Esophagus mucosa (tissue), 1 donor: ENCODE measurements at places on chromosomes 3 and 15. TPM values are rescaled to one million over a fixed set of nuclear protein-coding genes. Genes with fewer than 3 reads are reported as not detected.
A peak's percentile ranks its signal among the peaks of the same experiment; 100 is the strongest.

GRCh38 chr3:25547943-25548674 is 116.6 kb downstream of the TOP2B start:
- ATAC-seq = no peak

DNA sequence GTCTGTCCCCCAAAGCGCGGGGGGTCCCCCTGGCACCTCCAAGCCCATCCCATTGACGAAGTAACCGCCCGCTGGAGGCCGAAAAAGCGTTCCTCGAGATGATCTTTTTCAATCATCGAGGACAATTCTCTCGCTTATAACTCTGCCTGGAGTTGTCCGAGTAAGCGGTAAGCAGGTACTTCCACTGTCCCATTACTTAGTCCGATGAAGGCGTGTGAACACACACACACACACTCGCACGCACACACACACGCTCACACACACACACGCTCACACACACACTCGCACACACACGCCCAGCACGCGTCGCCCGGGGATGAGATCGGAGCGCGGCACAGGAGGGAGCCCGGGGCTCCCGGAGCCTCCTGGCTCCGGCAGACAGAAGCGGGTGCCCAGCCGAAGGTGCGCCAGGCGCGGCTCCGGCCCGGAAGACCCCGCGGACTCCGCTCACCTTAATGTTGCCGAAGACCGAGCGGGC is 430 bp downstream of the SLCO2A1 start:
- peak; percentile 54 for ATAC-seq

The CHST14 gene
- total RNA-seq = 4.0 TPM

- ATAC-seq = peak; percentile 66
Observed at GRCh38 chr3:49689046-49689907, at the start of the genes MST1 and RNF123. Gene MST1 (minus strand): TSS chr3:49689474. CDS start chr3:49688691, 783 bp downstream. Gene RNF123 (plus strand): TSS chr3:49689557. CDS start chr3:49691166, 1,609 bp downstream.

The MYD88 gene
- total RNA-seq = 41.5 TPM

DNA sequence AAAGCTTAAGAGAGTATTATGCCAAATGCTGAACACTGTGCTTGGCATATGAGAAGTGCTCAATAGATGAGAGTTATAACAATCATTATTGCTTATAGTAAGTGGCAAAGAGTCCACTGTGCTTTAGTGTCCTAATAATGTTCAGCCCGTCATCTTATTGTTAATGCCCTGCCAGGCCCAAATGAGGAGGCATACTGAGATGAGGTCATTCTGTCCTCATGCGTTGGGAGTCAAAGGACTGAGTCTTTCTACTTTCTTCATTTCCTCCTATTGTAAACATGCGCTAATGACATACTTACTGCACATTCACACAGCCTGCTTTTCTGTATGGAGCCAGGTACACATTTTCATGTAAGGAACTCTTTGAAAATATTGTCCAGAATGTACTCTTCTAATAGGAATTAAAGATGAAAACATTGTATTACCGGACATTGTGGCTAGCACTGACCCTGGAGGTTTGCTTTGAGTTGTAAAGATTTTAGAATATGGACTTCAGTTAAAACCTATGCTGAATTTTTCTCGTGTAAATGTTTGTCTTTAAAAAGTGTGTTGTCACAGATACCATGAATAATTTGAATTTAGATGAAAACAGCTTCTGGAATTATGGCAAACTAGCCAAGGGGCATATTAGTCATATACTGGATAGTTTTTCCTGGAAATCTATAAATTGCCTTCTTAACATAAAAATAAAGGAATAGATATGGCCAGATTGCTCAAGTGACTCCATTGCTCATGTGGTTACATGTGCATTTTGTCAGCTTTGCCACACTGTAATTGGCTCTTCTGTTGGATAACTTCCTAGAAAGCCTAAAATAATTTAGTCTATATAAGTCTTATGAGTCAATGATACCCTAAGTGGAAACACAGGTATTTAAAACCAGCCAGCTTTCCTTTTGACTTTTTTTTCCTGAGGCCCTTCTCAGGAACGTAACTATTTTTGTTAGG is 38.3 kb downstream of the KBTBD12 start:
- peak; percentile 68 for ATAC-seq

DNA sequence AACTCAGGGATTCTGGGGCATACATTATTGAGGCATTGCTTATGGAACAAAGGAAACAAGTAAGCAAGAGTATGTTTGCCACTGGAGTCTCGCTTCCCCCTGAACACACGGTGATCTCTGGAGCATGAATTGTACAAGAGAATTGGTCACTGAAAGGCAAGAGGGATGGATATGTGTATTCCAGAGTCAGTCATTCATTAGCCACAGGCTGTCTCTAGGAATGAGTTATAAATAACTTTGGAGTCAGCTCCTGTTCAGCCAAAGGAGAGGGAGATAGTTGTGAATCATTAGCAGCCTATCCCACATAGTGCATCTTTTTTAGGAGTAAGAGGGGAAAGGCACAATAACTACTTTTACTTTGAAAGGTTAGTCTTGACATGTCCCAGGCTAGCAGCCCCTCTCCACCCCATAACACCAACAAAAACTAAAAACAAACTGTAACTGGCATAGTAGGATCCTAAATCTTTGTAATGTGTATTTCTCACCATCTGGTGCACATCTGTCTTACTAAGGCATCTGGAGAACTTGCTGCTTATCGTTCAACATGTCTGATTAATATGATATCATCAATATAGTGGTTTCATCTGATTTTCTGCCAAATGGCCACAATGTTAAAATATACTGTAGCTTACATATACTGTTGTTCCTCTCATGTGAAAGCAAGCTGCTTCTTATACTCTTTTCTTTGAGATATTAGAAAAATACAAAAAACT is 462.2 kb downstream of the GRM7 start:
- no peak for ATAC-seq

- no peak for ATAC-seq
Observed at GRCh38 chr15:71187078-71187477, 71.8 kb downstream of the THSD4 start.

- no peak for ATAC-seq
Observed at GRCh38 chr3:15514663-15515340, 6.7 kb downstream of the COLQ start.

- no peak for ATAC-seq
Observed at GRCh38 chr15:41666353-41666920, 6.2 kb downstream of the MGA start.

DNA sequence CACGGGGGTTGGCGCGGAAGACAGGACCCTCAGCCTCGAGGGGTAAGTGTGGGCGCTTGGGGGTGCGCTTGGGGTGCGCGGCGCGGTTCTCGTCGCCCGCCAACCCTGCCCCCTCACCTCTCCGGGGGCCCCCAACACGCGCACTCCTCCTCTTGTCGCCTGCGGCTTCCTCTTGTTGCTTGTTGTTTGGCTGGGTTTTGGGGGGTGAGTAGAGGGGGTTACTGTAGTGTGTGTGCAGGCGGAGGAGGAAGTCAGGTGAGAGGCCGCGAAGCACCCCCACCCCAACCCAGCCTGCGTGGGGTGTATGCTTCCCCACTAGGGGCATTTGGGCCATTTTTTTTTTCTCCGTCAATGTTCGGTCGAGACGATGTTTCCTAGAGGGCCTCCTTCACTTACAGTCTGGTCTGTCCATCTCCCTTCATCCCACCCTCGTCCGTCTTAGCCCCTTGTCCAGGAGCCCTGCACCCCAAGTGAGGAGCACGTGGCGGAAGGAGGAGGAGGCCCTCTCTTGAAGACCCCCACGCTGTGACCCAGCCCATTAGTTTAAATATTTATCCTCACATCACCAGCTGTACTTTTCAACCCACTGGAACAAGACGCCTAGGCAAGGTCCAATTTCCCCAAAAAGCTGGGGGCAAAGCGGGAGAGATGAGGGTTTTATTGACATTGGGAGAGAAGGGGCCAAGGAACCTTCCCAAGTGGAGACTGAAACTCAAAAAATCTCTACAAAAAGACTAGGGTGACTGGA is 20.4 kb upstream of the SATB1 start:
- peak; percentile 61 for ATAC-seq

DNA sequence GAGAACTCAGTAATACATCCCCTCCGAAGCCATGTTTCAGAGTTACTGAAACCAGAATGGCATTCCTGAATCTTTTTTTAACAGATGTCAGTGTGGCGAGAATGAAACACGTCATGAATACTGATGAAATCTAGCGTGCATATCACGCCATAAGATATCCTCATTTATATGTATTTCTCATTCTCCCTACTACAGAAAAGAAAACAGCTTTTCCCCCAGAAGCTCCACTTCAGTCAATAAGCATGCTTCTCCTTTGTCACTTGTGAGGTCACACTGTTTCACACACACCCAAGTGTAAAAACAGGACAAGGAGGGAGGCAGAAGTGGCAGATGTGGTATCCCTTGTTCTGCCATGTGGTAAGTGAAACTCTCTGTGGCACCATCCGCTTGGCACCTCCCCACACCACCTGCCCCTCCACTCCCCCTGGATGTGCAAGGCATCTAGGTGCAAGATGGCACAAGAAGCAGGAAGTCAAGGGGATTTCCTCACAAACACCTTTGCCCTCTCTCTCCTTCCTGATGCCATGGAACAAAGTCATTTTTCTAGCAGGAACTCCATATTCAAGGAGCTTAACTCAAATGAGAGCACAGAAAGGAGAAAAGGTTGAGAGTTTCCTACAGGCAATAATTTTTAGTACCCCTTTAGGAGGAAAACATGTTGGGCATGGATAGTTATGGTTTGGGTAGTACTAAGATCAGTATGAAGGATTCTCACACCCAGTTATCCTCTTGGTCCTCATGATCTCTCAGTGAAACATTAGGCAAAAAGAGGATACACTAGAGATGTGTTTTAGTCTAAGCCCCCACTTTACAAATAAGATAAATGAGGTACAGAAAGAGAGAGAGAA is 47.5 kb upstream of the FRMD4B start:
- peak; percentile 48 for ATAC-seq
